ENCODE measurements at places on chromosomes 11 and 22.
A peak's percentile ranks its signal among the peaks of the same experiment; 100 is the strongest.

DNA sequence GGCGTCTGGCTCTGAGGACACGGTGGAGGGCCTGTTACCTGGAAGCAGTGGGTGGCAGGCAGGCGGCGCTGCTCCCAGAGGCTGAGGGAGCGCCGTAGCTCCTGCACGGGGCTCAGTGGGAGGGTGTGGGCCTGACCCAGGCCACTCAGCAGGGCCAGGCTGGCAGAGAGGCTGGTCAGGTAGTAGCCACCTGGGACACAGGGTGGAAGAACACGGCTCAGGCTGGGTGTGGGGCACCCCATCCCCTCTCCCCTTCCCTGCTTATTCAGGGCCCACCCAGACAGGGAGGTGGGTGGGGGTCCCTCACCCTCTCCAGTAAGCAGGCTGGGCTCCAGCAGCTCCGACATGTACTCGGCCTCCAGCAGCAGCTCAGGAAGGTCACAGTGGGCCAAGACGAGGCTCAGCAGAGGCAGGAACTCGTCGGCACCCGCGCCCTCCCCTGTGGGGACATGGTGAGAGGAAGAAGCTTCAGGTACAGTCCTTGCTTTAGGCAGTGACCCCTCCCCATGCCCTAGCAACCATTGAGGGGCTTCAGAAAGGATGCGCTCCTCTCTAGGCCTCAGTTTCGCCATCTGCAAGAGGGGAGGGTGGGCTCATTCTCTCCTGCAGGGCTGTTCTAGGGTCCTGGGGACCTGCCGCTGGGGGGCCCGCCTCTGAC is 2.9 kb downstream of the RIN1 start:
- DNase-seq, result no peak

DNA sequence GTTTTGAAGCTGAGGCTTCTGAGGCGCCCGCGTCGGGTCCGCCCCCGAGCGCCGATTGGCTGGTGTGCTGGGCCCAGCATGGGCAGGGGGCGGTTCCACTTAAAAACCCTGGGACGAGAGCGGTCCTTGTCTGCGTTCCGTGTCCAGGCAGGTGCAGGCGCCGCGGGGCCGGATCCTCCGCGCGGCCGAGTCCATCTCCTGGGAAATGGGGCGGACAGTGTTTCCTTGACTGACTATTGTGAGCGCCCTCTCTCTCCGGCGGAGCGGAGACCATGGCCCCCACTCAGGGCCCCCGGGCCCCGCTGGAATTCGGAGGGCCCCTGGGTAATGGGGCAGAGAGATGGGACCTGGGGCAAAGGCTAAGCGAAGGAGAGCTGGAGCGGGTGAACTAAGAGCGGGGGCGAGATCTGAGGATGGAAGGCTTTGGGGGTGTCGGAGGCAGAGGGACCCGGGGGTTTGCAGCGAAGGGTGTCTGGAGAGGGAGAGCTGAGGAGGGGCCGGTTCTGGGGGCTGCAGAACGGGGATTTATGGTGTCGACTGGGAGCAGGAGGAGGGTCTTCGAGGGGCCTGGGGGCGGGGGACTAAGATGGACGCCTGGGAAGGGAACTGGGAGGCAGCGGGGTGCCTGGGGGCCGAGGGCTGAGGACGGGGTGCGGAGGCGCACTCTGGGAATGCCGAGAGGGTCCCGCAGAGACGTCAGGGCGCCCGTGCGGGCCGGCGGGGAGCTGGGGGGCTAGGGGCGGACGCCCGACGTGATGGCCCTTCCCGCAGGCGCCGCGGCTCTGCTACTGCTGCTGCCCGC is at the start of gene TM7SF2:
TSS of gene TM7SF2 (plus strand) at position 129 of the 802 bp plus-strand sequence. CDS start at position 273, 144 bp downstream.
- peak; percentile 90 for DNase-seq

DNA sequence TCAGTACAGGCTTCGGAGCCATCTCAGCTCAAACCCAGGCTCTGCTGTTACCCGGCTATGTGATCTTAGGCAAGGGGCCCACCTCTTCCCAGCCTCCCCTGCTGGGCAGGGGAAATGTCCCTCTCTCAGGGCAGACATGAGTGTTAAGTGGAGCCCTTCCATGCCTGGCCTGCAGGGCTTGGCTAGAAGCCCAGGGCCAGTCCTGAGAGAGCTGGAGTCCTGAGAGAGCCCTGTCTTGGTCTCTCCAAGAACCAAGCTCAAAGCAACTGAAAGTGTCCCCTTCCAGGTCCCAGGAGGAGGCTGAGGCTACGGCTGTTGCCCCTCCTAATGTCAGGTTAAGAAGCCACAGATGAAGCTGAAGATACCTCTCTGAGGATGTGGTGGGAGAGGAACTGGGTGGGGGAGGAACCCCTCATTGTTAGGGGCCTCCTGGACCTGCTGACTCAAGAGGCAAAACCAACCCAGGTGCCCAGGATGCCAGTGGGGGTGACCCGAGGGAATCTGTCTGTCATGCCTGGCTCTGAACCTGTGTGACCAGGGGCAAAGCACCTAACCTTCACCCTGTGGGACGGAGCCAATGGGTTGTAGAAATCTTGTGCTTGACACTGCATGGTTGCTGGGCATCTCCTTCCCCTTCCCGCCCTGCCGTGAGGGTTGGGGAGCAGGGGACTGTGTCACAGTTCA is 4.2 kb downstream of the ZP1 start:
- no peak for DNase-seq

GRCh38 chr22:38239101-38239761 is 33.6 kb downstream of the TMEM184B start:
- DNase-seq, result no peak

GRCh38 chr11:87036756-87037449 is 831 bp upstream of the TMEM135 start:
- DNase-seq, result no peak

All from neural crest cell (in vitro differentiated cells).